T-helper 17 cell (primary cell): ENCODE measurements at places on chromosomes 2 and 18. TPM values are rescaled to one million over a fixed set of nuclear protein-coding genes. Genes with fewer than 3 reads are reported as not detected.

Gene B3GNT7
- total RNA-seq = 0.37 TPM

Gene PROKR1
- not detected for total RNA-seq

Gene PRKAG3
- total RNA-seq = not detected

Gene RGPD4
- total RNA-seq = not detected

GRCh38 chr18:34592961-34593382 lies 117.1 kb upstream of the DTNA start:
- no peaks in the 10 kb centered on the region for H3K27me3 ChIP-seq
- no peak for DNase-seq
- H3K27ac ChIP-seq = no peak overlapping the region
- no peaks in the 10 kb centered on the region for H3K4me1 ChIP-seq
- H3K4me3 ChIP-seq = no peak overlapping the region

- H3K27ac ChIP-seq = peak overlapping the region; percentile 14
- DNase-seq = no peak
- H3K27me3 ChIP-seq = no peaks in the 10 kb centered on the region
- peaks cover 13% of the 10 kb centered on the region for H3K36me3 ChIP-seq
- peaks cover 16% of the 10 kb centered on the region for H3K4me1 ChIP-seq
- no peak overlapping the region for H3K4me3 ChIP-seq
Measured at GRCh38 chr2:62010632-62011256, 105.3 kb downstream of the COMMD1 start.

DNA sequence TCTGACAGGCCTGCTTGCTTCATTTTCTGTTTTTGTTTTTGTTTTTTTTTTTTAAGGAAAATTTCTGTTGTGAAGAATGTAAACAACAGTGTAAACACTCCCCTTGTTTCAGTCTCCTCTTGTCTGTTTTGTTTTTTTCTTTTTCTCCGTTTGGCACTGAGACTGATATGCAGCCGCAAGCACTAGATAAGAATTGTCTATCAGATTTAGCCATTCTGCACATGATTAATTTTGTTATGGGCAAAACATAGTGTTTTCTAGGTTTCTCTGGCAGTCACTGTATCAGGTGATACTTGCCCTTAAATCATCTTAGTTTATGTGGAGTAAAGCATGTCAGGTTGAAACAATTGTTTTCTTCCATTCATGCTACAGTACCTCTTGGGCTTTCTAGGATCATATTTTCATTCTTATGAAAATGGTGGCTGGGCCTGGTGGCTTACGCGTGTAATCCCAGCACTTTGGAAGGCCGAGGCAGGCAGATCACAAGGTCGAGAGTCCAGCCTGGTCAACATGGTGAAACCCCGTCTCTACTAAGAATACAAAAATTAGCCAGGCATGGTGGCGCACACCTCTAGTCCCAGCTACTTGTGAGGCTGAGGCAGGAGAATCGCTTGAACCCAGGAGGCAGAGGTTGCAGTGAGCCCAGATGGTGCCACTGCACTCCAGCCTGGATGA lies 12.9 kb upstream of the RBMS1 start:
- peak overlapping the region; percentile 95 for H3K27ac ChIP-seq
- DNase-seq = no peak
- H3K4me1 ChIP-seq = peaks cover 14% of the 10 kb centered on the region
- H3K4me3 ChIP-seq = peak overlapping the region; percentile 56
- no peaks in the 10 kb centered on the region for H3K36me3 ChIP-seq

- no peak overlapping the region for H3K27ac ChIP-seq
- DNase-seq = no peak
Measured at GRCh38 chr2:31832363-31832762, 178.4 kb downstream of the MEMO1 start.

- no peaks in the 10 kb centered on the region for H3K4me1 ChIP-seq
- H3K27me3 ChIP-seq = peaks cover 20% of the 10 kb centered on the region
- no peaks in the 10 kb centered on the region for H3K36me3 ChIP-seq
Measured at GRCh38 chr2:39631718-39632117, 34.0 kb upstream of the TMEM178A start.
